Foreskin keratinocyte (primary cell): ENCODE measurements at places on chromosomes 7 and 10. TPM values are rescaled to one million over a fixed set of nuclear protein-coding genes. Genes with fewer than 3 reads are reported as not detected.

NEUROG3 gene
- total RNA-seq, result not detected in 2 replicates

CASTOR2 gene
- 4.7 and 5.2 TPM in 2 replicates for total RNA-seq

ADAM12 gene
- total RNA-seq, result 0.04 and 0.07 TPM in 2 replicates

ZKSCAN5 gene
- total RNA-seq, result 10.7 and 11.1 TPM in 2 replicates

CLDN4 gene
- total RNA-seq, result 8.1 and 16.9 TPM in 2 replicates

ZNF248 gene
- 4.1 and 4.2 TPM in 2 replicates for total RNA-seq

DNA sequence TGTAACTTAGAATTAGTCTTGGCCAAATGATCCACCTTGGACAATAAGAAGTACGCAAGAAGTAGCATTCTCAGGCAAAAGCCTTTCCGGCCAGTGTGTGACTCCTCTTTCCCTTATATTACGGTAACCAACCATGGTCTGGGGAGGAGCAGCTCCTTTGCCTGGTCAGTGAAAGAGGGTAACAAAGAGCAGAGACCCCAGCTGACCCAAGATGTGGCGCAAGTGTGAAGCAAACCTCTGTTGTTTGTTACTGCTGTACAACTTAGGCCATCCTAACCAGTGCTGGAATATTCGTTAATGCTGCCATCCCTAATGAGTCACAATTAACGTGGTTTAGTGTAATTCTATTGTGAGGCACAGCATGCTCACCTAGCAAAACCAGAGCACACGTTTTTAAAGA is 44.0 kb downstream of the HIPK2 start:
- no peak for DNase-seq

- DNase-seq, result no peak
These were observed 43.8 kb downstream of the SP8 start for GRCh38 chr7:20742913-20743312.

DNA sequence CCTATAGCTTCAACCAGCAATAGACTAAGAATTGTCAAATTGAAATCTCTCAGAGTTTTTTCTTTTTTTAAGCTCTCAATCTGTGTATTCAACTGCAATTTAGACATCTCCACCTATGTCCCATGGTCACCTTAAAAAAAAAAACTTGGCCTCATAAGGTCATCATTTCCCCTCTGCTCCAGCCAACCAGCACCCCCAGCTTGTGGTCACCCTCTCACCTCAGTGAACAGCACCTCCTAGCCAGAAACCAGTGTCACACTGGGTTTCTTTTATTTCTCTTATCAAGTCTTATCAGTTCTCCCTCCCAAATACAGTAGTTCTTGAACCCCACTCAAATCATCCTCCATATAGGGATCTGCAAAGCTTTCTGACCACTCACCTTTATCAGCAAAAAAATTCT is 4.0 kb downstream of the ITGB1 start:
- DNase-seq, result no peak

GRCh38 chr10:121027371-121027770 is 176.2 kb downstream of the WDR11 start:
- no peak for DNase-seq

- DNase-seq, result no peak
These were observed 22.7 kb upstream of the PARP12 start for GRCh38 chr7:140085447-140085846.

DNA sequence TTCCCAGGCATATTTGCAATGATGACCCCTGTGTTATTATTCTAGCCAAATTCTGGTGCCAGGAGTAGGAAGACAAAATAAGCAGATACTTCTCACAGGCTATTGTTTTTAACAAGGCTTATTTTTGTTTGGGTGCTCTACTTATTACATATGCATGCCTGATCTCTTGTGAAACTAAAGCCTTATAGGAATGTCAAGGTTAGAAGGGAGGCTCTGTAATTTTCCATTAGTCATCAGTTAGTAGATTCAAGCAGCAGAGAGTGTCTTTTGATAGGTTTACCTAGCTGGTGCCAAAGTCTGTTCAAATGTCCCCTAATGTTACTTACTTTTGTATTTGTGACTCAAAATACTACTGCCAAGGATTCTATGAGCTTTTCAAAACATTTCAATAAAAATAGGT is 11.7 kb upstream of the TMEM106B start:
- DNase-seq, result peak; percentile 62
